ENCODE measurements at places on chromosomes 7 and 10.

DNA sequence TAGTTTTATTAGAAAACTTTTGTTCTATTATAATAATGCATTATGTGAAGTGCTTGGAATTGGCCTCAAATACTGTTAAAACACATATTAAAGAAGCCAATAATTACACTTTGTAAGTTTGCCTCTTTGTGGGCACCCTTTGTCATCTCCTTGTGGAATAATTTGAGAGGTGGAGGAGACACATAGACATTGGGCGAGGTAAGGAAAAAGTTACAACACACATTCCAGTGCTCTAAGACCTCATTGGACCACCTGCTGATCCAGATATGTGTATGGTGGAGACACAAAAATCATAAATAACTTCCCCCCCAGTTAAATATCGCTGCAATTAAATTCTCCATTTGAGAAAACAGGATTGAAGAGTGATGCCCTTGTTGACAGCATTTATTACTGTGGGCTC, 511.8 kb downstream of the GFRA1 start:
- no peak for DNase-seq

- DNase-seq = no peak
Observed at GRCh38 chr7:46080595-46081159, 159.6 kb upstream of the IGFBP3 start.

DNA sequence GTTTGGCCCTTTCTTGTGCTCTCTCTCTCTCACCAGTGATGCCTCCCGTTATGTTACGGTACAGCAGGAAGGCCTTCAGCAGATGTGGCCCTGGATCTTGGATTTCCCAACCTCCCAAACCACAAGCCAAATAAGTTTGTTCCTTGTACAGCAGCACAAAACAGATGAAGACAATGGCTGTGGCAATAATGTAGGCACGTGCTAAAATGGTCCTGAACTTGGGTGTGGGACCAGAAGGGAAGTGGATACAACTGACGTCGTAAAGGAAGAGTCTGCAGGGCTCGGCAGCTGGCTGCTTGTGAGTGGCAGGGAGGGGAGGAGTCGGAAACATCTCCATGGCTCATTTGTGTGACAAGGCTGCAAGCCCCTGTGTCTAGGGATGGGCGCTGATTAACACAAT, 26.8 kb downstream of the PROSER2 start:
- no peak for DNase-seq

DNA sequence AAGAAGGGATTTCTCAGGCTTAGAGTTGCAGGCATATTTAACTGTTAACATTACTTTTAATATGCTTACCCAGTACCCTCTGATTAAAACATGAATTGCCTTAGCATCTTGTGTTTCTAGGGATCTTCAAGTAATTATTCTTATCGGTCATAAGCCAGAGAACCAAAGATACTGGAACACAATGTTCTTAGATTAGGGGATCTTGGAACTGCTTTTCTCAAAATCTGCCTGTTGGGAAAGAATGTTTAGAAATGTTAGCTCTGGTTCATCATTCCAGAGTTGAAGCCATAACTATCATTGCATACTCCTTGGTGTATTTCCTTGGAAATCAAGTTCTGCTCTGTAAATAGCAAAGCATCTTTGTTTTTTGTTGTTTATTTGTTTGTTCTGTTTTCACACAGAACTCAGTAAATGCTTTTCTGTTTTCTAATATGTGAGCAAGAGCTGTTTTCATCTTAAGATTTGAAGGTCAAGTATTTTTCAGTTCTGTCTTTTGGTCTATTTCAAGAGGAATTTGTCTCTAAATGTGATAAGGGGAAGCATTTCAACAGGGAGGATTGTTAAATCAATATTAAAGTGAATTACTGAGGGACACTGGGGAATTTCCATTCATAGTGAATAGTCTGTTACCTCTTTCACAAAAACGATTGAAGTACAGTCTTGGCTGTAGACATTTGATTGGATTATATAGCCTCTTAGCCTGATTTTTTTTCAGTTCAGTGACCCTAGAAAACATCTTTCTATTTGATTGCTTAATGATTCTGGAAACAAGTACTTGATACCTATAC, 103.2 kb upstream of the CYP26C1 start:
- DNase-seq = no peak

- DNase-seq = no peak
Observed at GRCh38 chr10:62812672-62813439, 3.3 kb downstream of the EGR2 start.

DNA sequence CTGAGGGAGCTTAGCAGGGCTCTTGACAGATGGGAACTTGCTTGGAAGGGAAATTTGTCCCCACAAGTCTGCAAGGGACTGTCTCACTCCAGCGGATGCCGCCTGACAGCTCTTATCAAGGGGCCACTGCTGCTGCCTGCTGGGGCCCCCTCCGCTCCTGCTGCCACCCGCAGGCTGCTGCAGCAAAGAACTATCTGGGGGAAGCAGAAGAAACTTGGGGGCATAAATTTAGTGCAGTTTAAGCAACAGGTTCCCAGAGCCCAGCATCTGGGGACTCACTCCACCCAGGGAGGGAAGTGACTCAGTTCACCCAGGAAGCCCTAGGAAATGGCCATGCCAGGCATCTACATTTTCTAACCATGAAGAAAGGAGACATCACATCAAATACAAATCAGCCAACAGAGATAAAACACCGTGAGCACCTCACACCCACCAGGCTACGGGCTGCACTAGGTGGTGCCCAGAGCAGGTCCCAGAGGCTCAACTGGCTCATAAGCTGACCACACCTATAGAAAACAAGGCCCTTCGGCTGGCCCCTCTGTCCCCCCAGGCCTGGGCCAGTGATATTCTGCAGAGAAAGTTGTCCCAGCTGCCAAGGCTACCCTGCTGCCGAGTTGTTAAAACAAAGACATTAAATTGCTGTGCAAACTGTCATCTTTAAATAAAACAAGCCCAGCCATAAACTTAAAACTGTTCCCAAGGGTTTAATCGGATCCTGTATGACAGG, 3.7 kb downstream of the RGS10 start:
- DNase-seq = peak; percentile 42

DNA sequence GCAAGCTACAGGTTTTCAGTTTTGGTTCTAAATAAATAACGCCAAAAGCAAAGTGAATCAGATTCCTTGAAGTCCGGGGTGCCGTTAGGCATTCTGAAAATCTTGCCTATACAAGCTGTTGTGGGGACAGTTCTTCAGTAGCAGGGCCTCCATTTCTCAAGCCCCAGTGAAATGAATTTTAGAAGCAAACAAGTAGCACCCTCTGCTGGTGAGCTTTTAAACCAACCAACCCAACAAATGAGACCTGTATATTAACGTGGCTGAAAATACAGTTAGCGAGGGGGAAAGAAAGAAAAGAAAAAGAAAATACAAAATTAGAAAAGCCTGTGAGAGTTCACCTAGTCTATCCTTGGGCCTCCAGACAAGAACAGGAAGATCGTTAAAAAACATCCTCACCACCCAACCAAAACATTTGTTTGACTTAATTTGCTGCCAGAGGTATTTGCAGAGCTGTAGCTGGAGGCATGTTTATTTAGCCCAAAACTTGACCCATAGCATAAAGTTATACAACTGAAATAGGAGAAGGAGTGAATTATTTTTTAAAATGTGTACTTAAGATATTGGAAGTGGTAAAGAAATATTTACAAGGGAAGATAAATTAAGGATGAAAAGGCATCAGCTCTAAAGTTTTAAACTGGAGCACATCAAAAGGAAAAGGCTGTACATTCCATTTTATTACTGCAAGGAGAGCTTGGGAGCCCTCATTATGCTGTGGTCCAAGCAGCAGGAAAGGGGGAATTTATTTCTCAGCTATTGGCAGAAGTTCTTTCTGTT, 98.9 kb downstream of the DYNC1I1 start:
- no peak for DNase-seq

DNA sequence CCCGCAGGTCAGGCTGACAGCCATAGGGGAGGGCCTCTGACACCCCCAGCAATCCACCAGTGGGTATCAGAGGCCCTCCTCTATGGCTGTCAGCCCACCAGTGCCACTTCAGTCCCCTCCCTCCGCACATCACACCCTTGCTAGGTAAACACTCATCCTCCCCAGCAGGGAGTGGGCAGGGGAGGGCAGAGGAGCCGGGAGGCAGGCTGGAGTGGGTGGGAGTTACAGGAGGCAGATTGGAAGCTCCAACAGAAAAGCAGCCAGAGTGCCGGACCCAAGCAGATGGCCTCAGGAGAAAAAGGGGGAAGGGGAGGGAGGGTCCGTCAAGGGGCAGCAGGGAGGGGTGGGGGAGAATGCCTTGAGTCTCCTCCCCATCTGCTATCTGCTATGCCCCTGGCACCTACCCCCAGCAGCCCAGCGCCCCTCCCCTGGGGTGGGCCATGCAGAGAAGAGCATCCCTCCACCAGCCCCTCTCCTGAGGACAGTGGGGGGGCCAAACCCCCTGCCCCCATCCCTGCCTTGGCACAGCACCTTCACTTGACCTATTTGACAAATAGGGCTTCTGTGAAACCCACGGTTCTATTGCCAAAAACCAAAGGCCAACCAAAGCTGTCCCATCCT, 2.4 kb downstream of the RASGEF1A start:
- DNase-seq = no peak

GRCh38 chr7:35900651-35901050, 99.8 kb downstream of the SEPTIN7 start:
- DNase-seq = no peak

GRCh38 chr7:65812281-65812680, 60.6 kb upstream of the VKORC1L1 start:
- DNase-seq = no peak

- DNase-seq = no peak
Observed at GRCh38 chr10:130250127-130250526, 113.9 kb downstream of the GLRX3 start.

DNA sequence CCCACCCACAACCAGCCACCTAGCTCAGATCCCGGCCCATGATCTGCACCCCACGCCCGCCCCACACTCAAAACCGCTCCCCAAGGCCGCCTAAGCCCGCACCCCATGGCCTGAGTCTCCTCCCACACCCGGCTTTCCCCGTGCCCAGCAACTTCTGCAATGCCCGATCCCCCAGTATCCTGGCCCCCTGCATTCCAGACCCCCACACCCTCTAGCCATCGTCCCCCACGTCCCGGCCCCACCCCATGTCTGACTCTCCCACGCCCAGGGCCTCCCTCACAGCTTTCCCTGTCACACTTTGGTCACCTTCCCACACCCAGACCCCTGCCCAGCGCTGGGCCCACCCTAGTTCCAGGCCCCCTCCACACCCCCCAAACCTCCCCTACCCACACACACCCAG, 20.1 kb upstream of the FXYD4 start:
- no peak for DNase-seq

DNA sequence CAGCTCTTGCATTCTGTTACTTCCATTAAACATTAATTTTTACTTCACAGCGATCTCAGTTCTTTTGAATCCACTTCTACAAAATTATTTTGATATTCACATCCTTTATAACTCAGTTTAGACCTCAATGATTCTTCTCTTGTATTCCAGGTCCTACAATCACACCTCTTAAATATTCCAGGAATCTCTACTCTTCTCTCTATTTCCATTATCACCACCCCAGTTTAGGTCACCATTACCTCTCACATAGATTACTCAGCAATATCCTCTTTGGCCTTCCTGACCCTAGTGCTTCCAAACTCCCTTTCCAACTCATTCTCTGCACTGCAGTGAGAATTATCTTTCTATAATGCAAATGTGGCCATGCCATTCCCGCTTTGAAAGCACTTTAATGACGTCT, 27.1 kb upstream of the GPR37 start:
- no peak for DNase-seq
